ENCODE measurements at places on chromosomes 7 and 10.

GRCh38 chr7:16528520-16528919 lies 1.9 kb downstream of the LRRC72 start:
- no peak for DNase-seq

DNA sequence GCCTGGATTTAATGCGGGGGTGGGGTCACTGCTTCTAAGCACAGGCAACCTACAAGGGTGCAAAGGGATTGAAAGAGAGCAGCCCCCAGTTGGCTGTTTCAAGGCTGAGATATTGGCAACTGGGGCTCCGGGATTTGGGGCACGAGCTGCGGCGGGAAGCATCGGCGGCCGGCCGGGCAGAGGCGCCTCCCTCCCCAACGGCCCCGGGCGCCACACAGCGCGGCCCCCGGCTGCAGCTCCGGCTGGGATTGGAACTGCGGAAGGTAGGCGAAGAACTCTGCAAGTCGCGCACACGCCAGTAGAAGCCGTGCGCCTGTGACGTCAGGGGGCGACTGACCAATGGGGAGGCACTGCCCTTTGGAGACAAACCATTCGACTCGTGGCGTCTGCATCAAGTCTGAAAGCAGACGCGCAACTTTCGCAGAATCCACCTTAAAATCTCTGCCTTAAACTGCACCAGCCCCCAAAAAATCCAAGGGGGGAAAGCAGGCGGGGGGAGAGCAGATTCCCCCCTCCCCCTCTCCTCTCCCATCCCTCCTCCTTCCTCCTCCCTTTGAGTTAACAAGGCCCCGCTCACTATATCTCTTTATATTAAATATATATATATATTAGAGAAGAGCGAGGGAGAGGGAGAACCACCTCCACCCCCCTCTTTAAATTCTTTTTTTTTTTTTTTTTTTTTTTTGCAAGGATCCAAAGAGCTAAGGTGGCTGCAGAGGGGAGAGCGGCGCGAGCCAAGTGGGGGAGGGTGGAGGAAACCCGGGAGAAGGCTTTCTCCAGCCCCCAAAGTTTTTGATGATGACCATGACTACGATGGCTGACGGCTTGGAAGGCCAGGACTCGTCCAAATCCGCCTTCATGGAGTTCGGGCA lies at the start of gene DLX6:
Gene DLX6, plus strand, starts transcription at position 371 of the 872 bp plus-strand sequence. Its CDS starts 425 bp downstream, at position 796.
- DNase-seq, result no peak

DNA sequence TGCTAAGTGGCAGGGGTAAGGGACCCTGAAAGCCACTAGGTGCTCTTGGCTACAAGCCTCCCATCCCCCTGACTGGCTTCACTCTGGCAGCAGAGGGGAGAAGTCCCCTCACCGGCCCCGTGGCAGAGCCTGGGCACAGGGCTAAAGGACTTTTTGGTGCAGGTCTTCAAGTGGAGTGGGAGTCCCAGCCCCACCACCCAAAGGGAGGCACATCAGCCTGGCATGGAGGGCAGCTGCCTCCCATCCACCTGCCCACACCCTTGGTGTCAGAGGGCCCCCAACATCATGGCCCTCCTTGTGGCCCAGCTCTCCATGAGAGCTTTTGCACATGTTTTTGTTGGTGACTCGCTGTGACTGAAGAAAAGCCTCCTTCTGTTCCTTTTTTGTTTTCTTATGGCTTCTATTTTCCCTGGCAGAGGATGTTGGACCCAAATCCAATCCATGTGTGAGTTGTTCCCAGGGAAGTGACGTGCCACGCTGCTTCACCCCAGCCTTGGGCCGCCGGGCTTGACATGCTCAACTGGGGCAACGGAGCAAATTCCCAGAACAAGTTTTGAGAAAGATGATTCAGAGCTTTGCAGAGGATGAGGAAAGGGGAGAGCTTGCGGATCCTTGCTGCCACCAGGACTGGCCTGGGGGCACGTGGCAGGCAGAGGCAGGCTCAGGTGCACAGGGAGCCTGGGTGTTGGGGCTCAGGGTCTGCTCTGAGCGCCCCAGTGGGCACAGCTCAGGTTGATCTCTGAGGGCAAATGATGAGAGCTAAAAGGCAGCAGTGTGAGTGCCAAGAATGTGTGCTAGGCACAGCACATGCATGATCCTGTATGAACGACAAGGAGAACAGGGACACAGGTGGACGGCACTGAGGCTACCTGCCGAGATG lies 1.9 kb upstream of the AEBP1 start:
- DNase-seq, result no peak

DNA sequence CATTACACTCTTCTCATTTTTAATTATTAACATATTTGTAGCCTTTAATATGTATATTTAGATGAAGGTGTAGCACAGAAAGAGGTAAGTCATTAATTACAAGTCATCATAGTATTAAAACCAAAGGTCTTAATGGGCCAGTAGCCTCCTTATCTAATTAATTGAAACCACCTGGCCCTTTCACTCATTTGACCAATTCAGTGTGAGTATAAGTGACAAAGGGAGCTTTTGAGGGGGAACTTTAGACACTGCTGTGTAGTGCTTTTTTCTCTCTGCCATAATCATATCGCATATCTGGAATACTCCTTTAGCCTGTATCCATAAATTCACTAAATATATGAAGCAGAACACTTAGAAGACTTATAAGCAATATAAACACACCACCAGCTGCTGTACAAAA lies 562.9 kb upstream of the POT1 start:
- DNase-seq, result no peak

GRCh38 chr7:44461387-44461786 lies 29.1 kb downstream of the NUDCD3 start:
- DNase-seq, result no peak

GRCh38 chr7:33796538-33796937 lies 108.8 kb upstream of the BMPER start:
- no peak for DNase-seq

DNA sequence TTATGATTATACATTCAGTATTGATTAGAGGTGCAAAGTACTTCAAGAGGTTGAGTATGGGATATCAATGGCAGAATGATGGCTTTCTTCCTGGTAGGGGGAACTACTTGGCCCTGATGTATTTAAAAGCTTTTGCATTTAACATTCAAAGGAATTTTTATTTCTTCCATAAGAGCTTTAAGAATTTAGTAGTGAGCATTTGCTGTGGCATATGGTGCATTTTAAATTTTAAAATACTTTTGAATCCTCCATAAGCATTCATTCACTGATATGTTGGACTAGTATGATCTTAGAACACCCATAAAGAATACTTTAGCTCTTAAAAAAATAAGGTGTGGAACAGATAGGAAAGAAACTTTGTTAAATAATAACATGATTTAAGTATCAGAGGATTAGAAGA lies 191.9 kb upstream of the PPP1R3A start:
- DNase-seq, result no peak

DNA sequence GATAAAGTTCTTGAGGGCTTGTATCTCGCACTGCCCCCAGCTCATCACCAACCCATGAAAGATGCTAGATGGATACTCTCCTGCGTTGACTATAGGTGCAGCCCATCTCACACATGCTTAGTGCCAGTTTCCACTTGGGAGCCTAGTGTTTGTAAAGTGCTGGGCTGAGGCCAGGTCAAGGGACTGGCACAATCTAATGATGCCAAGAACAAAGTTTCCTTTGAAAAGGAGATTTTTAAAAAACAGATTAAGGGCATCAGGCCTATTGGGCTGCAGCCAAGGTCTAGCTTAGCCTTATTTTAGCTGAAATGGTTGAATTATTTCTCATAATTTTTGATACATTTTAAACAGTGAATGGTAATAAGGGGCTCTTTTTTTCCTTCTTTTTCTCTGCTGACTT lies 259.0 kb downstream of the ADRA2A start:
- no peak for DNase-seq

- no peak for DNase-seq
Observed at GRCh38 chr10:29917311-29917710, 142.1 kb downstream of the JCAD start.

GRCh38 chr10:75057680-75058079 lies 53.8 kb upstream of the SAMD8 start:
- DNase-seq, result no peak

GRCh38 chr7:140478246-140479061 lies 851 bp downstream of the MKRN1 start:
- DNase-seq, result no peak

GRCh38 chr7:100160067-100160466 lies 1.5 kb upstream of the TRAPPC14 start:
- DNase-seq, result no peak

- DNase-seq, result no peak
Observed at GRCh38 chr7:134854816-134855215, 75.4 kb downstream of the CALD1 start.

GRCh38 chr10:29346296-29347001 lies 57.6 kb downstream of the LYZL1 start:
- DNase-seq, result no peak

DNA sequence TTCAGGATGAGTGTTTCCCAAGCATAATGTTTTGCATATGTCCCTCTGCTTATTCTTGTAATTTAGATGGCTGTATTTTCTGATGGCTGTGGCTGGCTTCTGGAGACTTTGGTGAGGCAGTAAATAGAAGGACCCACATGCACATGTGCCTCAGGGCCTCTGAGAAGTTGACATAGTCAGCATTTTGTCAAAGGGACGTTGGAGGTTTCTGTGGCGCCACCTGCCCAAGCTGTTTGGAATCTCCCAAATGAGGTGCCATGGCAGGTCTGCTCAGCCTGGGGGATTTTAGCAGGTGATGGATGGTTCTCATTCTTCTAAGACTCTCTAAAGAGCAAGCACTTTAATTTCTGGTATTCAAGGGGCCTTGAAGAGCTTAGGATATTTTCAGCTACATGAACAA lies 29.8 kb downstream of the C10orf120 start:
- DNase-seq, result no peak

DNA sequence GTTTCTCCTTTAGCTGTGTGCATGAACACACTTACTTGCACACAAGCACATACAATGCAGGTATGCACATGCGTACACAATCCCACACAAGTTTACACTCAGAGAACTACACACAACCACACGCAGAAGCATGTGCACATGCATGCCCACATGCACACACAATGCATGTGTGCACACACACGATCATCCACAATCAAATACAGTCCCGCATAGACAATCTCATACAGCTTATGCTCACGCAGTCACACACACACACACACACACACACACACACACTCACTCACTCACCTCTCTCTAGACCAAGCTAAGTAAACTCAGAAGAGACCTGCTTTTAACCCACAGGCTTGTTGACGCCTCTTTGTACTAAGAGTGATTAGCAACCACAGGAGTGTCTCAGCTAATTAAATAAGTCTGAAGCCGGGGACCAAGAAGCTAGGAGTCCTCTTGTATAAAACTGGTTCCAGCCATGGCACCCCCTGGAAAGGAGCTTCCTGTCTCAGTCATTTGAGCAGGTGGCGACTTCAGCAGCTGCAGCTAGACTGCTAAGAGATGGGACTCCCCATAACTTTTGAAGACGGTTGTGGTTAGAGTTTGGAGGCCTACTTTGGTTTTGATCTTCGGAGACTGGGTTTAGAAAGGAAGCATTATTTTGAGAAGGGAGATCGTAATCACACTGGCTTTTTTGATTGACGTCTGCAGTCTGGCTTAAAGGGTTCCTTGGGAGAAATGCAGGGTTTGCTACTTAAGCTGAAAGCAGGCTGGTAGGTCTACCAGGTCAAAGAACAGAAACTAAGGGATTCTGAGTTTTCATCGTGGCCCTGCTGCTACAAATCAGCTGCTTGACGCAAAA lies 82.3 kb upstream of the ADRB1 start:
- no peak for DNase-seq

GRCh38 chr10:68125772-68126171 lies 16.5 kb downstream of the MYPN start:
- no peak for DNase-seq

DNA sequence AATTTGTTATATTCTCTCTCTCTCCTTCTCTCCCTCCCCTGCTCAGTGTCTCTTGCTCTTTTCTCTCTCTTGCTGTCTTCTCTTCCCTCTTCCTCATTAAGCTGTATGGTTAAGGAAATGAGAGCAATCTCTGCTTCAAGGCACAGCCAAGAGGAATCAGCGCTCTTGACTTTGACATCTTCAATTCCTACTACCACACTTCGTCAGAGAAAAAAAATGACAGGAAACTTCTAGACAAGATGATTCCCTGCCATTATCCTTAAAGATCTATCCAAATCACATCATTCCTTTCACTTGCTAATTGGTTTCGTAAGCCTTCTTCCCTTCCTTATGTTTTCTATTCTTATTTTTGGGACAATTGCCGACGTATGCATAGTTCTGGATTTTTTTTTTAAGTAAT lies 425.0 kb downstream of the KCNMA1 start:
- no peak for DNase-seq

Data from esophagus squamous epithelium (tissue), 5 donors.